Bladder microvascular endothelial cell (primary cell): ENCODE measurements at places on chromosomes 1 and 21. TPM values are rescaled to one million over a fixed set of nuclear protein-coding genes. Genes with fewer than 3 reads are reported as not detected.

OR2T33 gene
- total RNA-seq, result not detected in 2 replicates

SH2D5 gene
- total RNA-seq, result 0.16 and 1.4 TPM in 2 replicates

KRTAP19-3 gene
- not detected in 2 replicates for total RNA-seq

YY1AP1 gene
- 34.0 and 63.6 TPM in 2 replicates for total RNA-seq

OLFML3 gene
- total RNA-seq, result 1.6 and 18.5 TPM in 2 replicates

PLPPR5 gene
- not detected in 2 replicates for total RNA-seq

VTCN1 gene
- not detected in 2 replicates for total RNA-seq

HES4 gene
- 19.6 and 32.3 TPM in 2 replicates for total RNA-seq

S100A3 gene
- 0.50 and 3.1 TPM in 2 replicates for total RNA-seq

KCND3 gene
- total RNA-seq, result 0.25 TPM in 1 of 2 replicates, not detected in the other

NPL gene
- 3.9 and 4.4 TPM in 2 replicates for total RNA-seq

HSD11B1 gene
- 0.32 TPM in 1 of 2 replicates, not detected in the other for total RNA-seq

TAS1R1 gene
- not detected in 2 replicates for total RNA-seq

PADI2 gene
- total RNA-seq, result under 0.01 and 0.38 TPM in 2 replicates

AMY1B gene
- total RNA-seq, result not detected in 2 replicates

ITLN2 gene
- not detected in 2 replicates for total RNA-seq

SOX13 gene
- total RNA-seq, result 11.2 and 25.6 TPM in 2 replicates

LCE1D gene
- not detected in 2 replicates for total RNA-seq

ZBTB8B gene
- 0.06 TPM in 1 of 2 replicates, not detected in the other for total RNA-seq

LEFTY2 gene
- not detected in 2 replicates for total RNA-seq

FBXO2 gene
- 0.32 and 3.7 TPM in 2 replicates for total RNA-seq

THEM5 gene
- total RNA-seq, result not detected in 2 replicates

C1orf226 gene
- 0.32 and 0.50 TPM in 2 replicates for total RNA-seq

ARTN gene
- 0.13 TPM in 1 of 2 replicates, not detected in the other for total RNA-seq

CYP4A22 gene
- not detected in 2 replicates for total RNA-seq

PKLR gene
- 0.06 TPM in 1 of 2 replicates, not detected in the other for total RNA-seq

LHX8 gene
- not detected in 2 replicates for total RNA-seq

MEX3A gene
- 2.4 and 12.2 TPM in 2 replicates for total RNA-seq

LRRN2 gene
- total RNA-seq, result 0.19 TPM in 1 of 2 replicates, not detected in the other

KCNA2 gene
- total RNA-seq, result not detected in 2 replicates

CLCA1 gene
- not detected in 2 replicates for total RNA-seq

CA14 gene
- not detected in 2 replicates for total RNA-seq

VPS13D gene
- total RNA-seq, result 22.2 and 45.6 TPM in 2 replicates

LEFTY1 gene
- total RNA-seq, result not detected in 2 replicates

HRNR gene
- not detected in 2 replicates for total RNA-seq

IL24 gene
- not detected in 2 replicates for total RNA-seq

ZBTB8A gene
- 4.7 and 10.1 TPM in 2 replicates for total RNA-seq

RGS4 gene
- 12.0 and 29.3 TPM in 2 replicates for total RNA-seq

FOXJ3 gene
- 13.4 and 41.2 TPM in 2 replicates for total RNA-seq
